ENCODE measurements at places on chromosomes 2 and 18.
A peak's percentile ranks its signal among the peaks of the same experiment; 100 is the strongest.

DNA sequence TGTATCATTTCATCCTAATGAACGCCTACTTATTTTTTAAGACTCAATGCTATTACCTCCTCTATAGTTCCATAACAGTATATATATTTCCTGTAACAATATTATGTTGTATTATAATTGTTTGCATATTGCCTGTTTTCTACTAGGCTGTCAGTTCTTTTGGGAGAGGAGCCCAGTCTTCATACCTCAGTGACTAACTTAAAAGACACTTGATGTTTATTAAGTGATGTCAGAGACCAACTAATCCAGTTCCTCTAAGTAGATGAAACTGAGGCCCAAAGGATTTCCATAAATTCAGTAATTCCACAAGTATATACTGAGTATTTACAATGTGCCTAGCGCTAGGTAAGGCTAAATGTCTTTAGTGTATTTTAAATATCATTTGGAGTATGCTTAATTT is 48.9 kb upstream of the AAK1 start:
- no peak for DNase-seq

DNA sequence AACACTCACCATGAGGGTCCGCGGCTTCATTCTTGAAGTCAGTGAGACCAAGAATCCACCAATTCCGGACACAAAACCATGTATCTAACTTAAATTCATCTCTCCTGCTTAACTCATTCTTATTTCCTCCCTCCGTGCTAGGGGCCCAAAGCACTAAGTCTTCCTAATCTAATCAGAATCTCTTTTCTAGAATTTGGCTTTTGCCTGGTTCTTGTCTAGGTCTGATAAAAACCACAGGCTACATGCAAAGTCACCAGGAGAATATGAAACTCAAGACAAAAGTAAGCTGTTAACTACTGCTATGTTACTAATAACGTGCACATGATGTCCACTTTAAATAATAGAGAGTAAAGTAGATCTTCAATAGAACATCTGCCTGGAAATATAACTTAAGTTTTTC is 69.9 kb downstream of the TRIP12 start:
- no peak for DNase-seq

GRCh38 chr18:46158499-46158898 is 54.3 kb downstream of the HAUS1 start:
- DNase-seq = no peak

DNA sequence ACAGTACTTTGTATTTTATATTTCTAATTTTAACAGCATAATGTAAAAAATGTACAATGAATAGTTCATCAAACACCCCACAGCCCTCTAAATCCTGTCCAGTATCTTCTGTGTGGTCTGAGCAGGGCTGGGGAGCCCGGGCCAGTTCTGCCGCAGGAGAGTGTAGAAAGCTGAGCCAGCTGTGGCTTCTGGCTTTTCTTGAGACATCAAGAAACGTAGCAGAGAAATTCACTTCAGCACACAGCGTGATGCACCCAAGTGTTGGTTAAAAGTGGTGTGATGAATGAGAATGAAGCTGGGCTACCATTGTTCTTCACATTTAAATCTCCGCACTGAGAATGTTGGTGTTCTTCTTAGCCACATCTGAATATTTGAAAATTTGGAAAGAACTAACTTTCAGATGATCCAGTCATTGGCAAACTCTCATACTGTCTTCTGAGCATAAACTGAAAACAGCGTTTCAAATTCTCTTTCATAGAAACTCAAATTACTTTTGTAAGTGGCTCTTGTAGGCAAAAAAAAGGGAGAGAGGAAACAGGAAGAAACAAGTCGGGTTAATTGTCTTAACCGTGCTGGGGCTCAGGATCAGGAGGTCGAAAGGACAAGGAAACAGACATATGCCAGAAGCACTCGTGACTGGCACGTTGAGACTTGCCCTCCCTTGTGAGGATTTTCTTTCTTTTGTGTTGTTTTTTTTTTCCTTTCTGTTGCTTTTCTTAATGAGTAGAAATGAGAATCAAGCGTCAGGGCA is 23.4 kb upstream of the TMEM87B start:
- peak; percentile 48 for DNase-seq

- no peak for DNase-seq
These were observed 28.8 kb downstream of the APCDD1 start for GRCh38 chr18:10482985-10483949.

GRCh38 chr18:37429791-37430190 is 135.8 kb downstream of the CELF4 start:
- no peak for DNase-seq

DNA sequence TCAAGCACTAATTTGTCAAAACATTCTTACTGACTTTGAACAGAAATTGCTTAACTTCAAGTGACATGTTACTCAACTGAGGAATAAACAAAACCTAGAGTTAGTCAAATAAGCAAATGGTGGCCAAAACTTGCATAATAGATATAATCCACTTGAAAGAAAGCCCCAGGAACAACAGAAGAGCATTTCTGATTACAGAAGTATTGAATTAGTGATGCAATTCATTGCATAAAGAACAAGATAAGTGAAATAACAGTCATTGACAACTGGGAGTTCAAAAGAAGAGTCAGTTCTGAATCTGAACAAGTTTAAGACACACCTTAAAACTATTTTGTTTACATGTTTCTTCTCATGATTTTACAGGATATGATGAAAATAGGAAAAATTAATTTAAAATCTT is 30.8 kb downstream of the COBLL1 start:
- DNase-seq = no peak

DNA sequence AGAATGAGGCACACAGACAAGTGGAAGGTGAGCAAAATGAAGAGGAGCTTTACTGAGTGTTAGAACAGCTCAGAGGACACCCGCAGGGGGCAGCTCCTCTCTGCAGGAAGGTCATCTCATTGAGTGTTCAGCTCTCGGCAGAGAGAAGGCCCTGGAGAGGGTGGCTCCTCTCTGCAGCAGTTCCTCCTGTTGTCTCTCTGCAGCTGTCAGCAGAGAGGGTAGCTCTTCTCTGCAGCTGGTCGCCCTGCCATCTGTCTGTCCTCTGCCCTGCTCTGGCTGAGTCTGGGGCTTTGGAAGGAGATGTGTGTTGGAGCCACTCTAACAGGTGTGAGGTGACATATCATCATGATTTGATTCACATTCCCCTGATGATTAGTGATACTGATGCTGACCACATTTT is 6.8 kb upstream of the SNTG2 start:
- no peak for DNase-seq

GRCh38 chr2:95058466-95058988 is 33.0 kb downstream of the MAL start:
- no peak for DNase-seq

GRCh38 chr2:27489118-27489497 is 435 bp downstream of the IFT172 start:
- DNase-seq = no peak

- no peak for DNase-seq
These were observed 206.9 kb downstream of the ARL4C start for GRCh38 chr2:234289834-234290590.

DNA sequence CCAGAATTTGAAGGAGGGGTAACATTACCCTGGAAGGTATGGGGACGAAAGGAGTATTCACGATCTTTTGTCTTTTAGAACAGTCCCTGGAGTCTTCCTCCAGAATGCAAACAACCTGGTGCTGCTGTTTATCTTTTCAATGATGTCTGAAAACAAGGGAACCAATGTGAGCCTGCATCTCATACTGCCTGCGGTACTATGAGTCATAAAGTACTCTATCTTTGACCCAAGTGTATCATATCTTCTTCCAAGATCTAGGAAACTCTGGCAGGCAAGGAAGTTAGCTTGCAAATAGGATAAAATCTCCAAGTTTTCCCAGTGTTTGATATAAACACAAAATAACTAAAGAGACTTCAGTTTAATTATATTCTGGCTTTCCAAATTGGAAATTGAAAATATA is 968.5 kb downstream of the LRP1B start:
- DNase-seq = no peak

DNA sequence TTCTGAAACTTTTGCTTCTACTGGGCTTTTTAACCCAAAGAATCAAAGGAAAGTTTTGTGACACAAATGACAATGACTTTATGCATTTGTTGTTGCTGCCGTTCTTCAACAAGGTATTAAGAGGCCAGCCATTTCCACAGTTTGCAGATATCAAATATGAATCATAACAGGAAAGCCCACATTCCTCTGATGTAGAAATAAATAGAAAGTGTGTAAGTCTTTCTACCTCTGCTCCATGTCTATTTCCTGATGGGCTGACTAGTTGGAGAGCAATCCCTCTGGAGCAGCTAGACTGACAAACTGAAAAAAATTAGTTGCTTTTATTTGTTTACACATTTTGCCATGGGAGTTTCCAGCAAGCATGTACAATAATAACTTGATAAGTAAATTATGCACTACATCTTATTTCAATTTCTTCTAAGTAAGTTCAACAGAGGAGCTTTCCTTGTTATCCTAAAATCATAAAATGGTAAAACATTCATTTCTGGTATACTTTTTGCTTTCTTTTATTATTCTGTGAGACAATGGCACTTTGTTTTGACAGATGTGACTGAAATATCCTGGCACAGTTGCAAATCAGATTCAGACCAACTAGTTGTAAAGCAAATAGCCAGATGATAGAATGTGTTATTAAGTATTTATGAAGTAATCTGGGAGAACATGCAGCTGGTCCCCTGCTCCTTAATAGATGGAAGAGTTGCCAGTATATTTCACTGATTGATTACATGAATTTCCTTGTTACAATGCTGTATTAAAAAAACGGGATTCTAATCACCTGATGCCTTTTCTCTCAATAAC is 266.7 kb downstream of the METTL4 start:
- no peak for DNase-seq

DNA sequence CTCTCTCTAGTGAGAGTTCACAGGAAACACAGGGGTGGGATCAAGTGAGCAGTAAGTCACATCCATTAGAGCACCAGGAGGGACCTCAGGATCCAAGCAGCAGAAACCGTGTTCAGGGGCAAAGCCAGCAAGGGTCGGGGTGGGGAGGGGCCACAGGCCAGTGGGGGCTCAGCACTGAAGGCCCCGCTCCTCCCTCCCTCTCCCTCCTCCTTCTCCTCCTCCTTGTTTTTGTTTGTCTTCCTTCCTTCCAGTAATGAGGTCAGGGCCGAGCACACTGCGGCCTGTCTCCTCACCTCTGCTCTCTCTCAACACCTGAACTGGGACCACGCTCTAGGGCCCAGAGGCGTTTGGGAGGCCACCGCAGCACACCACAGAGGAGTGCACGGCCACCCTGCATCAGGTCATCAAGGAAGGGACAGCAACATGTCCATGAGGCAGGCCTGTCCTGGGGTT is 20.9 kb downstream of the MTERF4 start:
- no peak for DNase-seq

- DNase-seq = no peak
These were observed 51.1 kb downstream of the PLEKHM3 start for GRCh38 chr2:207974216-207974605.

GRCh38 chr18:10322004-10322403 is 132.4 kb upstream of the APCDD1 start:
- DNase-seq = no peak

DNA sequence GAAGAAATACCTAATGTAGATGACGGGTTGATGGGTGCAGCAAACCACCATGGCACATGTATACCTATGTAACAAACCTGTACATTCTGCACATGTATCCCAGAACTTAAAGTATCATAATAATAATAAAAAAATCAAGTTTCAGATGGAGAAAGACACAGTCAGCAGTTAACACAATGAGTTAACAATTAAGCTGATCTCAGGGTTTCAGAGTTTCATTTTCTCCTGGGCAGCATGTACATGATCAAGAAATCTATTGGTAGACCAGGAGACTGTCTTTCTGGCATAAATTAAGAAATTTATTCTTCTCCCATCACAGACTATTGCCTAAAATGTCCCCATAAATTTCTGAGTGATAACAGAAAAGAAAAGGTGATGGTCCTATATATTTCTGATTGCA is 155.3 kb downstream of the RAD51AP2 start:
- DNase-seq = no peak

DNA sequence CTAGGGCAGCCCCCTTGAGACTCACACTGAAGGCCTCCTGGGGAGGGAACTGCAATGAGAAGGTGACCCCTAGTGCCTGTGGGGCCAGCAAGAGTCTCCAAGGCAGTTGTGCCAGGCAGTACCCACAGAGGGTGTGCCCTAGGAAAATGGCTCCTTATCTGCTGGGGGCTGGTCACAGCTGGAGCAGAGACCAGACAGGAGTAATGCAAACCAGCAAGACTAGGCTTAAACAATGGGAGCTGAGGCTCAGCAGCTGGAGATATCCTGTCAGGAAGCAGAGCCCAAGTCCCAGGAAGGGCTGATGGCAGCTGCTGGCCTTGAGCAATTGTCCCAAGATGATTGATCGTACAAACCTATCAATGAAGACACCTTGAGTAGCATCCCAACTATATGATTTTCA is 26.8 kb upstream of the E2F6 start:
- no peak for DNase-seq

- no peak for DNase-seq
These were observed 158.8 kb upstream of the KYNU start for GRCh38 chr2:142718576-142719155.

DNA sequence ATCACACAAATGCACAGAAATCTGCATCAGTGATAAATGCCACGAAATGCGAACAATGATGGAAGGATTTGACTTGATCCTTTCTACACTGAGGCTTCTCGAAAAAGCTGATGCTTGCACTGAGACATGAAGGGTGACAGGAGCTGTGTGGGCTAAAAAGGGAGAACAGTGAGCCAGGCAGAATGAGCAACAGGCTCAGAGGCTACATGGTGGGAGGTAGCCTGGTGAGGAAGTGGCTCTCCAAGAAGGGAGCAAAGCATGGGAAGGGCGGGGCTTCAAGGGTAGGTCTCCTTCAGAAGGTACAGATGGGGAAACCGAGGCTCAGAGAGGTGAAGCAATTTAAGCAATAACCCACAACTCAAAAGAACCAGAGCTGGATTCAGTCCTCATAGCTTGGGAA is 82.4 kb downstream of the TRIM43 start:
- DNase-seq = no peak

- no peak for DNase-seq
These were observed 201.3 kb upstream of the GALNT5 start for GRCh38 chr2:157056200-157056676.

DNA sequence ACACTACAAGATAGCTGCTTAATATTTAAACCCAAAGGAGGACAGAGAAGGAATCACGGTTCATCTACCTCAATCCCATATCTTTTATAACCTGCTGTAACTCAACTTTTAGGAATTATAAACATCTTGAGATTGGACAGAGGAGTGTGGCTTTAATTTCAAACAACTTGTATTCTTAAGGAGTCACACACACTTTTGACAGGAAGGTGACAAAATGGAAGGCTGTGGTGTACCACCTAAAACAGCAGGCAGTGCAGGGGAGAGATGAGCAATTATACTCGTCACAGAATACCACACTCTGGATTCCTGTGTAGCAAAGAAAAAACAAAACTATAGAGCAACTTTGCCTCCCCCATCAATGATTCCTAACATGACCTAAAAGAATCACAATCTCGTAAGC is 194.8 kb downstream of the ZEB2 start:
- DNase-seq = no peak

GRCh38 chr2:72681016-72681995 is 144.5 kb downstream of the EXOC6B start:
- DNase-seq = no peak

DNA sequence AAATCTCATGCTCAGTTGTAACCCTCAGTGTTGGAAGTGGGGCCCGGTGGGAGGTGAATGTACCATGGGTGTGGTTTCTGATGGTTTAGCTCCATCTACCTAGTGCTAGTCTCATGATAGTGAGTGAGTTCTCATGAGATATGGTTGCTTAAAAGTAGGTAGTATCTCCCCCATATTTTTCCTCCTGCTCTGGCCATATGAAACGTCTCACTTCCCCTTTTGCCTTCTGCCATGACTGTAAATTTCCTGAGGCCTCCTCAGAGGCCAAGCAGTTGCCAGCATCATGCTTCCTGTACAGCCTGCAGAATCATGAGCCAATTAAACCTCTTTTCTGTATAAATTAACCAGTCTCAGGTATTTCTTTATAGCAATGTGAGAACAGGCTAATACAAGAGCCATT is 62.8 kb upstream of the RNF152 start:
- no peak for DNase-seq
